ENCODE measurements at places on chromosomes 16 and 17.
A peak's percentile ranks its signal among the peaks of the same experiment; 100 is the strongest.

DNA sequence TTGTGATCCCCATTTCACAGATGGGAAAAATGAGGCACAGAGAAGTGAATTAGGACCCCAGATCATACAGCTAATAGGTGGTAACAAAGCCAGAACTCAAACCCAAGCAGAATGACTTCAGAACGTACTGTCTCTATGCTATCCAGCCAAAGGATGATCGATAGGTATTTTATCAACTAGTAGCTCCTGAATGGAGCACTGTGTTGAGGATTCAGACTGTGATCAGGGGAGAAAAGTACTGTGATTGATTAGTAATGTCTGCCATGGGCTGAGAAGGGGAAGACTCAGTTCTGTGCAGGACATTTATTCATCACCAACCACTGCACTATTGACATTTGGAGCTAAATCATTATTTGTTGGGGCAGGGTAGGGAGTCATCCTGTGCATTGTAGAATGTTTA lies 38.7 kb downstream of the CACNG4 start:
- no peak for DNase-seq

DNA sequence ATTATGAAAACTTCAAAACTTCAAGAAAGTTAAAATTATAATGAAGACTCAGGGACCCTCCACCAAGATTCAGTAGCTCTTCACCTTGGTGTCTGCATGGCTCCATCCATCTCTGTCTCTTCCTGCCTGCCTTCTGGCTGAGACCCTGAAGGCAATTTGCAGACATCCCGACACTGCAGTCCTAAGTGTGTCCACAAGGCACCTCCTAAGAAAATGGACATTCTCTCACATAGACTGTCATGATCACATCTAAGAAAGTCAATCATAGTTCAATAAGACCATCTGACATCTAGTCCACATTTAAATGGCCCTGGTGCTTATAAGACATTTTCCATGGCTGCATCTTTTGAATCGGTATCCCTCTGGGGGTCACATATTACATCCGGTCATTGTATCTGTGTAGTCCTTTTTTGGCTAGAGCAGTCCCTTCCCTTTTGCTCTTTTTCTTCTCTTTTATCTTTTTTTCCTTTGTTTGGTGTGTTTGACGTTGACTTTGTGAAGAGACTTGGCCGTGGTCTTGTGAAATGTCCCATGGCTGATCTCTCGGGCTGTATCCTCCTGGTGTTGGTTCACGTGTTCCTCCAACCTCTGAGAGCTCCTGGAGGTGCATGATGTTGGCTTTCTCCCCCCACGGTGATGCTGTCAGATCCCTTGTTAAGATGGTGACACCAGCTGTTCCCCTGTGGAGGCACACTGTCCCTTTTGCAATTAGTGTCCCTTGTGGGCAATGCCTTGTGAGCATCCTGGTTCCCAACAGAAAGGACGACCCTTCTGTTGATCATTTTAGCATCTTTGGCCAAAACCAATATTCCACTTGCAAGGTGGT lies 5.0 kb upstream of the TNFRSF13B start:
- no peak for DNase-seq

DNA sequence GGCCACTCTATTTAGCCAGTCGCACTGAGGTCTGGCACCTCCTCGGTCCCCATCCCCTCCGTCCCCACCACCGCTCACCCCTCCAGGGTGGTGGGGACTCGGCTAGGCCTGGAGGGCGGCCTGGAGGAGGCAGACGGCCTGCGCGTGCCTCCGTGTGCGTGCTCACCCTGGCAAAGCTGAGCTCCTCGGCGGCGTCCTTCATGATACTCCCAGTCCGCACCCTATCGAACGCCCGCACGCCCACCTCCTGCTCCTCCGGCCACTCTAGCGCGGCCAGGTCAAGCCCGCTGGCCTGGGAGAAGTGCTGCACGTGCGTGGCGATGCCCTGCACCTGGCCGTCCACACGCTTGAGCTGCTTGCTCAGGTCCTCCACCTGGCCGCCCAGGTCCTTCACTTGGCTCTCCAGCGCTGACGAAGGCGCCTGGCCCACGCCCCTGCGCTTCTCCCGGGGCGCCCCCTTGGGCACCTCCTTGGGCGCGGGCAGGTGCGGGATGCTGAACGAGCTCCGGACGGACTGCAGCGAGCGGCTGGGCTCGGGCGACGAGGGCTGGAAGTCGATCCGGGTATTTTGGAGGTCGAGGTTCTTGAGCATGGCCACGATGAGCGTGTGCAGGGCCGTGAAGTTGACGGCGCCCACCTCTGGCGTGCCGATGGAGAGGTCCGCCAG lies 644 bp downstream of the QRICH2 start:
- no peak for DNase-seq

DNA sequence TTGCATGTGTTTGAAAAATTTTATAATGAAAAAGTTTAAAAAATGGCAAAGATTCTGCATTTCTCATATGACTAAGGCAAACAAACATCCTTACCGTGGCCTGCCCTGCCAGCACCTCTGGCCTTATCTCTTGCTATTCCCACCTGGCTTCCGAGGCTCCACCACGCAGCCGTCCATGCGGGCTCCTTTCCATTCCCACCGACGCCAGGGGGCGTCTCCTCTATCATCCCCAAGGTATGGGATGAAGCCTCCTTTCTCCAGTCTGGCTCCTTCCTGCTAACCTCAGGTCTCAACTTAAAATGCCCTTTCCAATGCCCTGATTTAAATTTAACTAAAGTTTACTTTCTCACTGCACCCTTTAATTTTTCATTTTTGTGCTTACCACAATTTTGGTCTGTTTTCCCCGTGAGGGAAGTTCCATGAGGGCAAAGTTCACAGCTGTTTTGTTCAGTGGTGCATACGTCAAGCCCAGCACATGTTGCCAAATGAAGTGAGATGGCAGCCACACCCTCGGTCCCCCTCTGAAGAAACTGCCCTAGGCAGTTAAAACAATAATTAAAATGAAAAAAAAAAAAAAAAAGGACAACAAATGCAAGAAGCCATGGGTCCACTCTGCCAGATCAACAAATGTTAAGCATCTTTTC lies 13.3 kb upstream of the SDK2 start:
- no peak for DNase-seq

DNA sequence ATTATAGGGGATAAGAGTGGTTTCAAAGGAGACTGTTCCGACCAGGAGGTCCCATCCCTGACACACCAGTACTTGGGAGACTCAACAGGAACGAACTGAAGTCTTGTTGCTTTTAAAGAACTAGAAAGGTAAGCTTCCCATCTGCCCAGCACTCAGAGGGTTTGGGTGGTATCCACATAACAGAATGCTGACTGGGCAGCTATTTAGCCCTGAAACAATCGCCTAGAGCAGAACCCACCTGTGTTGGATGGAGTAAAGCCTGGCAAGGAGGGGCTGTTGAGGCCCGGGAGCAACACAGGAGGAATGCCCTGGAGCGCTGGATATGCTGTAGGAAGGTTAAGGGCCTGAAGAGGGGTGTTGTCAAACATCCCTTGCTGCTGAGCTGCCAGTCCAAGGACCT lies 254.9 kb downstream of the ZFHX3 start:
- DNase-seq = no peak

- no peak for DNase-seq
Measured at GRCh38 chr17:3485481-3486068, 9.8 kb downstream of the ASPA start.

- DNase-seq = no peak
Measured at GRCh38 chr16:63613701-63614100, 1508.2 kb downstream of the CDH11 start.

GRCh38 chr17:41211845-41212466 lies 14.5 kb upstream of the KRTAP9-2 start:
- DNase-seq = peak; percentile 2

- peak; percentile 63 for DNase-seq
Measured at GRCh38 chr17:15651583-15652110, 32.1 kb upstream of the FBXW10B start.

- no peak for DNase-seq
Measured at GRCh38 chr16:67833030-67833414, 9.1 kb upstream of the THAP11 start.

GRCh38 chr17:47855737-47856136 lies 4.8 kb upstream of the SP6 start:
- no peak for DNase-seq

DNA sequence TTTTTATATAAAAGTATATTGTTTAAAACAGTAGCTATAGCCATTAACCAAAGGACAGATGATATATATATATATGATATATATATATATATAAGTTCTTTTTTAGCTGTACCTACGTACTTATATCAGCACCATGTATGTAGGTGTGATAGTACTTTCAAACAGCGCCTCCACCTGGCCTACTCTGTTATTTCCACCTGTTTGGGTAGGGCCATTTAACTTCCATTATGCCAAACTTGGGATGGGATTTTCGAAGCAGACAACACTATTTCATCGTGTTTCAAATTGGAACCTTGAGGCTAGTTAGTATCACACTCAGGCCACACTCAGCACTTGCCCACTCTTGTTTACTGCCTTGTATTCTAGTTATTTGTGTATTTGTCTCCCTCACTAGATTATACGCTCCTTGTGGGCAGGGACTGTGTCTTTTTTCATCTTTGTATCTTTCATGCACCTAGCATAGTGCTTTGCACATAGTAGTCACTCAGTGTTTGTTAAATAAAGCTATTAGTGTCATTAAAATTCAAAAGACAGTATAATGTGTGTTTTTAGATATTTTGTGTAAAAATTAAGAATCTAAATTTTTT lies 11.8 kb upstream of the CLTC start:
- peak; percentile 38 for DNase-seq

DNA sequence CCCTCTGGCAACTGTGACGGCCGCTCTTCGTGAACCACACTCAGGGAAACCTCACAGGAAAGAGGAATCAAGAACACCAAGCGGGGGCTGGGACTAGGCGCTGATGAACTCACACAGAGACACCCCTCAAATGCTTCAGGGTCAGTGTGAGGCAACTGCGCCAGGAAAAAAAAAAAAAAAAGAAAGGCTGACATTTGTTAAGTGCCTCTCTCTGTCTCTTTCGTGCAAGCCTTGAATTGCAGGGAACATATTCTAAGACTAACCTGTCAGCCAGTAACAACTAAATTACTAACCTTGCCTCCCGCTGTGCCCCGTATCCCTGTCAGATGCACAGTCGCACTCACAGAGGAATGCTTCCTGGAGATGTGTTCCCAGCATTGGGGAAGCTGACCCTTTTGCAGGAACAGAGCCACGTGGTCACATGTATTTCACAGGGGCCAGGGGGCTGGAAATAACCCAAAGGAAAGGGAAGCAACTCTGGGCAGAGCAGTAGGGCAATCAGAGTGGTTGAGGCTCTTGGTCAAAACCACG lies 247.8 kb downstream of the XYLT1 start:
- no peak for DNase-seq

- DNase-seq = no peak
Measured at GRCh38 chr16:31377210-31377903, 15.8 kb upstream of the ITGAD start.

DNA sequence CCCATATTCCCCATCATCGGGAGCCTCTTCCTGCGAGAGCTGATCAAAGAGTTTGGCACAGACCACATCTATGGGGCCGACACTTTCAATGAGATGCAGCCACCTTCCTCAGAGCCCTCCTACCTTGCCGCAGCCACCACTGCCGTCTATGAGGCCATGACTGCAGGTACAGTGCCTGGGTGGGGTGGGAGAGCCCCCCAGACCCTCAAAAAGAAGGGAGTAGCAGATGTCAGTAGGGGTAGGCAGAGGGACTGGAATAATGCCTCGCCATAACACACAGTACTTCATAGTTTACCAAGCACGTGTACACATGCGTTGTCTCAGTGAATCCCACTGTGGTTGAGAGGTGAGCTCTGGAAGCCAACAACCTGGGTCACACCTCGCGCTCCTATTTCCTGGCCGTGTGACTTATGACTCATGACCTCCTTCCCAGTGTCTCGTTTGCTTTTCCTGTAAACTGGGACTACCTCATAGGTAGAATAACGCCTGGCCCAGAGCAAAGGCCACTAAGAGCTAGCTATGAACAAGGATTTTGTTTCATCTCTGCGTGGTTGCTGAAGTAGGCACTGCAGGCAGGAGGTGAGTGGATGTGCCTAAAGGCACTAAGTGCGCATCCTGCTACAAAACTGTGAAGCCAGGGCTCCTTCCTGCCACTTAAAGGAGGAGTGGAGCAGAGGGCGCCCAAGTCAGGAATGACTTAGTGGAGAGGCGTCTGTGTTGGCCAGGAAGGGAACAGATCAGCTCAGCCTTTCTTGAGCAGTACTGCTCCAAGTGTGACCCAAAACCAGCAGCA lies 5.2 kb downstream of the NAGLU start:
- DNase-seq = peak; percentile 57

- no peak for DNase-seq
Measured at GRCh38 chr16:66326991-66327513, 39.4 kb upstream of the CDH5 start.

DNA sequence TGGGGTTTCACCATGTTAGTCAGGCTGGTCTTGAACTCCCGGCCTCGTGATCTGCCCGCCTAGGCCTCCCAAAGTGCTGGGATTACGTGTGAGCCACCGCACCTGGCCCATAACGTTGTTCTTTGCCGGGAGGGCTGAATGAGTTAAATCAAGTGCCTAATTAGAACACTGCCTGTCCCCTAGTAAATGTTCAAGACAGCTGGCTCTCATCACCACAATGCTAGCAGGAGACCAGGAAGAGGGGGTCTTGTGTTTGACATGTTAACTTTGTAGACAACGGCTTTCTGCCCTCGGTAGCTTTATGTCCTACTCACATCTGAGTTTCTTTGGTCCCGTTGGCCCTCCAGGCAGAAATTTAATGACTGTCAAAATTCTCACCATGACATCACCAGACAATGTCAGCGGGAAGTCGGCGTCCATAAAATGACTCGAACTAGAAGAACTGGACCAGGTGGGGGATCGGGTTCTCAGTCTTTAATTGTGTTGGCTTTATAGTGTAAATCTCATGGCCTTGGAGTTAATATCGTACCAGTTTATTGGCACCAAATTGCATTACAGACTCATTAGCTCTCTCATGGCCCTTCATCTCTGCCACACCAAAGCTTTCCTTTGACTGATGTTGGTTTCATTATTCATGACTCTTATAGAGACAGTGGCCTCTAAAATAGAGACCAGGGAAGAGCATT lies 11.4 kb upstream of the ITPRIPL2 start:
- DNase-seq = no peak

- DNase-seq = no peak
Measured at GRCh38 chr17:77717941-77718668, 240.4 kb upstream of the TNRC6C start.

DNA sequence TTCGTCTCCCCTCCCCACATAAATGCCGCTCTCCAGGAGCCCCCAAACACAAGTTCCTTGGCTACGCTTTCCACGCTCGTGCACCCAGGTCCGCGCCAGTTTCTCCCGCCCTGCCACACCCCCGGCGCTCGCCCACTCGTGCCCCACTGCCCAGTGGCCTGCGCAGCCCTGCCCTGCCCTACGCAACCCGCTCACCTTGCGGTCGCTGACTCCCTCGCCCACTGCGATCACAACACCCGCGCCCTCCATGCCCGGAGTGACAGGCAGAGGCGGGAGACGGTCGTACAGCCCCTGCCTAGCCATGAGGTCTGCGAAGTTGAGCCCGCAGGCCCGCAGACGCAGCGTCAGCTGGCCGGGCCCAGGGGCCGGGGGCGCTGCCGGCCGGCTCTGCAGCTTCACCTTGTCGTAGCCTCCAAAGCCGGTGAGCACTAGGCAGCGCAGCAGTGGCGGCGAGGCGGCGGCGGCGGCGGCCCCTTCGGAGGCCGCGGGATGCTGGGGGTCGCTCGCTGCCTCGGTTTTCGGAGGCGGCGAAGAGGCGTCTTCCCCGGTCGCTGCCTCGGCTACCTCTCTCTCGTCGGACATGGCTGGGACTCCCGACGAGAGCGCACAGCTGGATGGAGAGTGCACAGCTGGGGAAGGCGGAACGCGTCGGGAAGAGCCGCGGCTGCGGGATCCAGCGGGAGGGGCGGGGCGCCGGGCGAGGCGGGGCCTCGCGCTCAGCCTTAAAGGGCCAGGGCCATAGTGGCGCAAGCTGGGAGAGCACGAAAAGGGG lies at the start of gene VAT1:
Gene VAT1 (minus strand): TSS at position 645 of the 772 bp plus-strand sequence. CDS start 63 bp downstream, at position 582.
- DNase-seq = peak; percentile 67

GRCh38 chr16:57781741-57782606 lies 20.3 kb downstream of the KIFC3 start:
- no peak for DNase-seq

Measured in activated CD4-positive, alpha-beta T cell treated with anti-CD3 and anti-CD28 coated beads, Interleukin-2, Interleukin-6, amounts not matched to agents 100 ng/mL and 50 ng/mL, durations not matched to agents 16 hours and 8 hours (primary cell).